ENCODE measurements at places on chromosomes 3 and 15.
A peak's percentile ranks its signal among the peaks of the same experiment; 100 is the strongest.

GRCh38 chr15:57920911-57921310, 144.6 kb downstream of the ALDH1A2 start:
- DNase-seq = peak; percentile 58

- DNase-seq = peak; percentile 84
Observed at GRCh38 chr3:114624047-114624445, 330.2 kb downstream of the TIGIT start.

- no peak for DNase-seq
Observed at GRCh38 chr3:8112587-8112986, 389.0 kb upstream of the LMCD1 start.

DNA sequence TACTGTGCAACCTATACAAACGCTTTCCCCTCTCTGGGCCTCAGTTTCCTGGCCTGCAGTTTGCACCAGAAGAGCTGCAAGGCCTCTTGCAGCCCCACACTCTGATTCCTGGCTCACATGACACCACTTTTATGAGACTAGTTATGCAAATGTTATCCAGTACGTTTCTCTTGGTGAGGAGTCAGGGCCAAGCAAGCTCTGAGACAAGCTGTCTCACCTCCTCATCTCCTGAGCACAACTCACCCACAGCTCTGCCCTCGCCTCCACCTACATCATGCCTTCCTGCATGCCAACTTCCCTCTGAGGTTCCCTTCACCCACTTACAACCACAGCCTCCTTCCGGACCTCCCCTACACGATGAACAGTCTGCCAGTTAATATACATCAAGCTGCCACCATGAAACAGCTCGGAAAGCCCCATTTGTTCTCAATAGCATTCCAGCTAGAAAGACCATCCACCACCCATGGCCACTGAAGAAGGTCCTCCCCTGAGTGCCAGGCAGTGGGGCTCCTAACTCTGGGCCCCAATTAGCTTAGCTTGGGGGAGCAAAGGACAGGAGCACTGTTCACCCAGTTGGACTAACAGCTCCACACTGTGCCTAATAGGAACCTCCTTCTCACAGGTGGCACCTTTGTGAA, 25.0 kb downstream of the CRYGS start:
- DNase-seq = no peak

DNA sequence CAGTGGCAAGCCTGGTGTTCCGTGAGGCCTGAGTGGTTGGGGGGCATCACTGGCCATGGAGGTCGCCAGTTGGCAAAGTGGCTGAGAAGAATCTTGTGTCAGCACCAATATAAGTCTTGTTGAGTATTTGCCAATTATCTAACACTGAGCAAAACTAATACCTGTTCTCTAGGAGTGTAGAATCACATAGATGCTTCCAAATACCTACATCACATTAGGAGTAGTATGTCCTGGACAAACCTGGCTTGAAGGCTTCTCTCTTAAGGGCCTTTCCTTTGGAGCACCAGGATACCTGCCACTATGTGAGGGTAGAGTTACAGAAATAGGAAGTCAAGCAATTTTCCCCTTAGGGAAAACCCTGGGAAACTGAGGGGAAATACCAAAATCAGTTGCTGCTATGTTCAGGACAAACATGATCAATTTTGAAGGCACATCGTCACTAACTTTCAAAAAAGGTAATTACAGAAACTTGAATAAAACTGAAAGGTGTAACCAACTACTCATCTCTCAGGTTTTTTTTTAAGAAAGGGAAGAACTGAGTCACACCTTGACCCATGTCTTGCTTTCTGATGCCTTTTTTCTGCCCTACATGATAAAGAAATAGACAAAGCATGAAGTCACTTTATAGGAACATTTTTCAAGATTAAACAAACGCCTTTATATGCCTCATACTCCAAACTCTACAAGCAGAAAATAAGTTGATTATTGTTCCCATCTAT, 100.4 kb downstream of the IMPG2 start:
- DNase-seq = no peak

DNA sequence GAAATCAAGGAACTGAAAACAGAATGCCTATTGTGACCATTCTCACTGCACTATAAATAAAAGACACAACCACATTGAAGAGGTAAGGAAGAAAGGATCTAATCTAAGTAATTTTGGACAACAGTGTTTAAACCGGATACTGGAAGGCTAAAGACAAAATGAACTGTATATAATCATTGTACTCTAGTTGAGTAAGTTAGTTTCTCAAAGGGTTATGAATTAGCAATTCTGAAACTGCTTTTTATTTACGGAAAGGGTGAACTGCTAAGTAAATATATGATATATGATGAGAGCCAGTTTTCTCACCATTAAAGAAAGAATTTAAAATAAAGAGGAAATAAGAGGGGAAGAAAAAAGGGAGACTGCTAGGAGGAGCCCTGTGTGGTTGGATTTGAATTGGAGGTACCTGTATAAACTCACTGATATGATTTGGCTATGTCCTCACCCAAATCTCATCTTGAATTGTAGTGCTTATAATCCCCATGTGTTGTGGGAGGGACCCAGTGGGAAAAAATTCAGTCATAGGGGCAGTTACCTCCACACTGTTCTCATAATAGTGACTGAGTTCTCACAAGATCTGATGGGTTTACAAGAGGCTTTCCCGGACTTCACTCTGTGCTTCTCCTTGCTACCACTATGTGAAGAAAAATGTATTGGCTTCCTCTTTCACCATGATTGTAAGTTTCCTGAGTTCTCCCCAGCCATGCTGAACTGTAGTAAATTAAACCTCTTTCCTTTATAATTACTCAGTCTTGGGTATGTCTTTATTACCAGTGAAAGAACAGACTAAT, 607.7 kb downstream of the PYDC2 start:
- no peak for DNase-seq

GRCh38 chr3:173826416-173826815, 428.9 kb downstream of the NLGN1 start:
- DNase-seq = peak; percentile 18

- peak; percentile 91 for DNase-seq
Observed at GRCh38 chr3:101203411-101203810, 117.0 kb downstream of the IMPG2 start.

DNA sequence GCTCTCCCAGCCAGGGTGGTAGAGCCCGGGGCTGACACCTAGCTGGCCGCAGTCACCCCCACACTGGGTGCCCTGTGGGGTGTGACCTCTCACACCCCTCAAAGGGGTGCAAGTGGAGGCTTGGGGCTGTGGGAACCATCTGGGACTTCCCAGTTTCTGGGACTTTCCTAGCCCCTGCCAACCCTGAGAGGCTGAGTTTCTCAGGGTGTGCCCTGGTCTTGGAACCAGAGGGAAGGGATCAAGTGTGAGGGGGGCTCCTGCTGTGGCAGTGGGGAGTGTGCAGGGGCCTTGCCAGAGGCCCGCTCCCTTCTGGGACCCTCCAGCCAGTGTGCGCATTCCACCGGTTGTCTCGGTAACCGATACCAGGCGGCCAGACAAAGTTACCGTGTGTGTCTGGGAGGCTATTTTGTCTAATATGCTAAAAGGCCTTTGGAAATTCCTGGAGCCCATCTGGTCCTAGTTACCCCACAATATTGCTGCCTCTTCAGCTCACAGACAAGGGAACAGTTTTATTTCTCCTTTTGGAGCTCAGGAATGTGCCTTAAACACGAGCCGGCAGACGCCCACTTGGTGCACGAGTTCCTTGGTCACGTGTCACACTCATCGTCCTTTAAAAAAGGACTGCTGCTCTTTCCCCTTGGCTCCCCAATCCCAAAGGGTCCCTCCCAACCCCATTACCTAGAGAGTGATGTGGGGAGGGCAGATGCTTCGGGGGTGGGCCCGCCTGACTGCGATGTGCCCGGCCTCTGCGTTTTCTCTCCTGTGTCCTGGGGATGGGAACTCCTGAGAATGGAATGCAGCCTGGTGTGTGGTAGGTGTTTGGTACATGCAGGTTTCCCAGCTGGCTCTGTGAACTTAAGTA, 33.2 kb downstream of the HDAC11 start:
- DNase-seq = no peak

- peak; percentile 50 for DNase-seq
Observed at GRCh38 chr3:177982034-177982433, 554.2 kb upstream of the KCNMB2 start.

- DNase-seq = no peak
Observed at GRCh38 chr3:45537970-45538640, 56.4 kb upstream of the LIMD1 start.

GRCh38 chr15:34161329-34161963, 48.5 kb downstream of the KATNBL1 start:
- peak; percentile 46 for DNase-seq

DNA sequence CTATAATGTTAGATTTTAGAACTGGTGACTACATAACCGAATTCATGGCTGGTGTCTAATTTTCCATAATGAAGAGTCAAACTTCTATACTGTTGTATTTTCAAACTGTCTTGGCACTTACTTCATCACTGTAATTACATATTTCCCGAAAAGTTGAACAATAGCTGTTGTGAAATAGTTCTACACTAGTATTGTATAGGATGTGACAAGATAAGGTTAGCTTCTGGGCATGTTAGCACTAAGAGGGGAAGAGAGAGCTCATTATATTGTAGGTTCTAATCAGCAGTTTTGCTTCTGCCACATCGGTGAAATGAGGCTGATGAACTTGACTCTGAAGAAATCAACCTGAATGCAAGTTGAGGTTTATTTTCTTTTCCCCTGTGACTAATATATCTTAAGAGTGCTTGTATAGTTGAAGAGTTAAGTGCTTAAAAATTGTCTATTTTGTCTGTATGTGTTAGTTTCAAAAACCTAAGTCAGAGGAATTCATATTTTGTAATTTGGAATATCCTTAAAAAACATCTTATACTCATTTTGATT, 8.9 kb downstream of the GYG1 start:
- DNase-seq = no peak

DNA sequence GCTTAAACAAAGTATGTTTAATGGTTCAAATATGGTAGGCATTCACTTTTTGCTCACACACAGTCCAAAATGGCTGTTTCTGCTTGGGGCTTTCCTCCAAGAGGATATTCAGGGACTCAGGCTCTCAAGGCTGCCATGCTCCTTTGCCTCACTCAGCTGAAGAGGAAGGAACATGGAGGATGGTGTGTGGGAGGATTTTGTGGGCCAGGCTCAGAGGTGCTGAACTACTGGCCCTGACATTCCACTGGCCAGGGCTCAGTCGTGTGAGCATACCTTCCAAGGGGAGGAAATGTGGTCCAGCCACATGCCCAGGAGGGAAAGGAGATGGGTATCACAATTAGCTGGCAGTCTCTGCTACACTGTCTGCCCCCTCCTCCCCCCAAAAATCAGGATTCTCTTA, 8.7 kb downstream of the PXYLP1 start:
- DNase-seq = peak; percentile 91

- peak; percentile 74 for DNase-seq
Observed at GRCh38 chr15:77633134-77633912, 611 bp upstream of the LINGO1 start.

DNA sequence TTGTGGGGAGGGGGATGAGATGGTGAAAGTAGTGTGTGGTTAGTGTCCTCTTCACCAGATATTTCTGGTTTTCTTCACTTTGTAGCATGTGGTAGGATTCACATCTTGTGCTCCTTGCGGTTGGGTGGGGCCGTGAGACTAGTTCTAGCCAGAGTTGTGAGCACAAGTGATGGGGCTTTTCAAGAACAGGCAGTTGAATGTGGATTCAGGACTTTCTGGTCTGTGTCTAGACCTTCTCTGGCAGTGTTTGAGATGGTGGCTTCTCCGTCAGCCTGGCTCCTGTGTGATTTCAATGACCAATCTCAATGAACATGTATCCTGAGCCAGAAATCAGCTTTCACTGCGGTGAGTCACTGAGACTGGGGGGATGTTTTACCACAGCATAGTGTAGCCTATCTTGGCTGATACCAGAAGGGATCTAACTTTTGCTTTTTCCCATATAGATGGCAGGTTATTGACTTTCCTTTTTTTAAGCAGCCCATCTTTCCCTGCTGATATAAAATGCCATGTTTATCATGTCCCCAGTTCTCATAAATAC, 82.6 kb downstream of the RPLP1 start:
- DNase-seq = peak; percentile 75

- DNase-seq = no peak
Observed at GRCh38 chr3:155331078-155331477, 37.6 kb upstream of the STRIT1 start.

- no peak for DNase-seq
Observed at GRCh38 chr3:133940536-133940935, 44.9 kb upstream of the RAB6B start.

DNA sequence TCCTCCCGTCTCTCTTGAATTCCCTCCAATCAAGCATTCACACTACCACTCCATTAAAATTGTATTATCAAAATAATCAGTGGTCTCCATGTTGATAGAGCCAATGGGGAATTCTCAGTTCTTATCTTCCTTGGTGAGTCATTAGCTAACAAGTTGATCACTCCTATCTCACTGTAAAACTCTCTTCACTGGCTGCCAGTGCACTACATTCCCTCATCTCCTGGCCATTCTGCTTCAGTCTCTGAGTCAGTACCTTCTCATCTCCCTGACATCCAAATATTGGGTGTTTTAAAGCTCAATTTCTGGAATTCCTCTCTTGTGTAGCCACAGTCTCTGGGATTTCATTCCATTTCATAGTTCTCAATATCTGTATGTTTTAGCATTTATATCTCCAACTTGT, 175.2 kb downstream of the ALDH1A2 start:
- DNase-seq = peak; percentile 57

- no peak for DNase-seq
Observed at GRCh38 chr3:73927203-73927570, 302.4 kb upstream of the PDZRN3 start.

- no peak for DNase-seq
Observed at GRCh38 chr3:133832802-133833144, 27.2 kb downstream of the SRPRB start.

DNA sequence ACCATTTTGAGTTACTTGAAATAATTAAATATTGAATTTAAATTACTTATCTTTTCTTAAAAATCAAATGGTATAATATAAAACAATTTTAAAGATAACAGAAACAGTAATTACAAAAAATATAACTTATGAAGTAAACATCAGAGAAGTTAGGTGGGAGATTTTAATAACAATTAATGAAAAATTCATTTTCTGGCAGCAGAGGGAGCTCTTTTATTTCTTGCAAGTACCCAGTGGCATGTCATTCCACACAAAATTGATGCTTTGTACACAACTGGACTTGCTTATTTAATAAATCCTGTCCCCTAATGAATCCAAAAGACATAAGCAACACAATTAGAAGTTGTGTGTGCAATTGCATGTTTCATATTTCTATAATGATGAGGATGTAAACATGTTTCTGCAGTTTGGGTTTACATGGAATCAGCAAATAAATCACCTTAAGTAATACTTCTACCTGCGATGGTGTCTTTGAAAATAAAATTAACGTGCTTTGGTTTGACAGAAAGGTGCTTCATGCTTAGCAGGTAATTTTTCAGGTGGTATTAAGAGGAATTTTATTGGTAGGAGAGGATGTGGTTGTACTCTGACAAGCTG, 861.3 kb downstream of the ZPLD1 start:
- peak; percentile 33 for DNase-seq

DNA sequence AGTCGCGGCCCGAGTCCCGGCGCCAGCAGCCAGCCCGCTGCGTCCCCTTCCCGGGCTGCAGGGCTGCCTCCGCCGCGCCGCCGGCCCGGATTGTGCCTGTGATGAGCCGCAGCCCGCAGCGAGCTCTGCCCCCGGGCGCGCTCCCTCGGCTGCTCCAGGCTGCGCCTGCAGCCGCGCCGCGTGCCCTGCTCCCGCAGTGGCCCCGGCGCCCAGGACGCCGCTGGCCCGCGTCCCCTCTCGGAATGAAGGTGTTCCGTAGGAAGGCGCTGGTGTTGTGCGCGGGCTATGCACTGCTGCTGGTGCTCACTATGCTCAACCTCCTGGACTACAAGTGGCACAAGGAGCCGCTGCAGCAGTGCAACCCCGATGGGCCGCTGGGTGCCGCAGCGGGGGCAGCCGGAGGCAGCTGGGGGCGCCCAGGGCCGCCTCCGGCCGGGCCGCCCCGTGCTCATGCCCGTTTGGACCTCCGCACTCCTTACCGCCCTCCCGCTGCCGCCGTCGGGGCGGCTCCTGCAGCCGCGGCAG, 1.2 kb downstream of the CHST2 start:
- peak; percentile 15 for DNase-seq

All from M059J (cell line).